CD14-positive monocyte (primary cell): ENCODE measurements at places on chromosomes 7 and 10. TPM values are rescaled to one million over a fixed set of nuclear protein-coding genes. Genes with fewer than 3 reads are reported as not detected.

DNA sequence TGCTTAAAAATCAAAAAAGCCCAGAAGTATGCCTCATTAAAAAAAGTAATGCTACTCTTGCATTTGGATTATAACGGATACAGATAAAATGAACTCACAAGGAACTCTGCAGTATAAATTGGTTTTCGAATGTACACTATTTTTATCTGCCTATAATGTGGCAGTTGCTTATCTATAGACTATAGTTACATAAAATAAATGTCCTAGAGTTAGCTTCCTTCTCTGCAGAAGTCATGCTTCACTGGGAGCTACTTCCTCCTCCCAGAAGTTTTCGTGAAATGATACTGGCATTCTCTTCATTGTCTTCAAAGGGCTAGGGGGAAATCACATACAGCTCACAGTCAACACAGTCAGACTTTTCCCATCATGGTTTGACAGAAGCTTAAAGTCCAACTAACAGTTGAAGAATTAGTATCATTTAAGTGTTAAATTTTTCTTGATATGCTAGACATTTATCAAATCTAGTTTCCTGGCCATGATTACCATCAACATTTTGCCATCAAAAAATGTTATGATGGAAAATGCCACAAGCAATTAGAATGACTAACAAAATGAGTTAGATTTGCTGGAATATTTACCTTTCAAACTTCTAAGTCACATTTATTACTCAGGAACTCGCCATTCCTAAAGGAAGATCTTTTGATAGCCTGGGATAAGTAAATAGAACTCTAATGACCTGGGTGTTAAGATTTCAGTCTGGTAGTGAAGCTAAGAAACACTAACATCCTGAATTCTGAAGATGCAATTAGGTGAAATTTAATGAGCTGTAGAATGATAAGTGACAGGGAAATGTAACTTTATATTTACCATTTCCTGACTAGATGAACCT lies 87.3 kb upstream of the TRIL start:
- no peak overlapping the region for H3K4me3 ChIP-seq
- H3K27me3 ChIP-seq = no peaks in the 10 kb centered on the region
- no peaks in the 10 kb centered on the region for H3K4me1 ChIP-seq
- no peak for DNase-seq
- H3K36me3 ChIP-seq = no peaks in the 10 kb centered on the region
- H3K27ac ChIP-seq = no peak overlapping the region

GRCh38 chr7:139457153-139457946 lies 26.1 kb downstream of the KLRG2 start:
- H3K36me3 ChIP-seq = no peaks in the 10 kb centered on the region
- no peak overlapping the region for H3K4me3 ChIP-seq
- no peaks in the 10 kb centered on the region for H3K27me3 ChIP-seq

- no peak overlapping the region for H3K27ac ChIP-seq
- H3K27me3 ChIP-seq = no peaks in the 10 kb centered on the region
- DNase-seq = no peak
- H3K36me3 ChIP-seq = no peaks in the 10 kb centered on the region
Measured at GRCh38 chr7:4650433-4651047, 31.6 kb upstream of the FOXK1 start.

- H3K27ac ChIP-seq = no peak overlapping the region
- H3K27me3 ChIP-seq = no peaks in the 10 kb centered on the region
- H3K4me1 ChIP-seq = no peaks in the 10 kb centered on the region
- peaks cover 6% of the 10 kb centered on the region for H3K36me3 ChIP-seq
Measured at GRCh38 chr7:2421943-2422310, 18.5 kb downstream of the CHST12 start.

GRCh38 chr7:106752367-106752766 lies 91.4 kb upstream of the CCDC71L start:
- DNase-seq = no peak
- no peak overlapping the region for H3K4me3 ChIP-seq
- H3K27me3 ChIP-seq = no peaks in the 10 kb centered on the region
- no peak overlapping the region for H3K27ac ChIP-seq
- peaks cover 3% of the 10 kb centered on the region for H3K4me1 ChIP-seq
- no peaks in the 10 kb centered on the region for H3K36me3 ChIP-seq

DNA sequence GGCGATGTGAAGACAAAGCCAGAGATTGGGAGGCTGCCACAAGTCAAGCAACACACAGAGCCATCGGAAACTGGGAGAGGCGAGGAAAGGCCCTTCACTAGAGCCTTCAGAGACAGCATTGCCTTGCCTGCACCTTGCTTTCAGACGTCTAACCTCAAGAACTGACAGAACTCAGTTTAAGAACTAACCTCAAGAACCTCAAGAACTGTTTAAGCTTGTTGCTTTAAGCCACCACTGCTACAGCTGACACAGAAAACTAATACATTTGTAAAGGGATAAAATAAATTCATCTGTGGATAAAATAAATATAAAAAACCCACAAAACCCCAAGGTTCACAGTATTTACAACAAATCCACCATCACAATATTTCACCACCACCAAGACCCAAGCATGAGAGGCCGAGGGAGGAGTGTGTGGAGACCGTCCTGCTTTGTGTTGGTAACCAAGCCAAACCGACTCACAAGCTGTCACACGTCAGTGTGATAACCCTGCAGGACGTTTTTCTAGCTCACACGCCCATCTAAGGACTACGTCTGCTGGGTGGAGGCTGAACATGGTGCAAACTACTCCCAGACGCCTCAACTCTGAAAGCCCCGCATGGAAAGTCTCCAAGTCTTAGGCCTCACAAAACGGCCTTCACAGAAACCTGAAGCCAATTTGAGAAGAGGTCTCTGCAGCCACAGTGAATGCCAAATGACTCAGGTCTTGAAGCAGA lies 116.8 kb downstream of the ABLIM1 start:
- H3K4me1 ChIP-seq = peaks cover 2% of the 10 kb centered on the region
- H3K36me3 ChIP-seq = no peaks in the 10 kb centered on the region
- no peak overlapping the region for H3K4me3 ChIP-seq
- no peaks in the 10 kb centered on the region for H3K27me3 ChIP-seq
- no peak for DNase-seq

DNA sequence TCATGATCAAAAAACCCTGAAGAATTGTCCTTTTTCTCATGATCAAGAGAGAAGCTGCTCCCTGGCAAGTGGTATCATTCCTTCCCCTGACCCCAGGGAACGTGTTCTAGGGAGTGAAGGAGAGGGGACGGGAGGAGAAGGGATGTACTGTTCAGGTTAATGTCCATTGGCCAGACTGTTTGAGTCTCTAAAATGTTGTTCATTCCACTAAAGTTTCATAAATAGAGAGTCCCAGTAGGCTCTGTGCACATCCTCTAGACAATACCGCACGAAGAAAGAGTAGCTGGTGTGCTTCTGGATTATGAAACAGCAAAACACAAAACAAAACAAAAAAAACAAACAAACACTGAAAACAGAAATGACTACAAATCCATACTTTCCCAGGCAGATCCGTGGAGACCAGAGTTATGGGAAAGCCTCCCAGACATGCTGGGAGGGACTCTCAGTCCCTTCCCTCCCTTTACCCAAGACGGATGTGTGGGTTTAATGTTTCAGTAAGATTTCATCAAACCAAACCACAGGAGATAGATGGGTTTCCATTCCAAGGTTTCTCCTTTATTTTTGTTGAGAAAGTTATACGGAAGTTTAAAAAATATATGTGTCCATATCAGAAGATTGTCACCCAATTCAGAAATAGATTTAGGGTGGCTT lies 66.5 kb upstream of the TNS3 start:
- H3K27me3 ChIP-seq = no peaks in the 10 kb centered on the region
- peaks cover 29% of the 10 kb centered on the region for H3K4me1 ChIP-seq
- no peaks in the 10 kb centered on the region for H3K36me3 ChIP-seq
- no peak for DNase-seq

DNA sequence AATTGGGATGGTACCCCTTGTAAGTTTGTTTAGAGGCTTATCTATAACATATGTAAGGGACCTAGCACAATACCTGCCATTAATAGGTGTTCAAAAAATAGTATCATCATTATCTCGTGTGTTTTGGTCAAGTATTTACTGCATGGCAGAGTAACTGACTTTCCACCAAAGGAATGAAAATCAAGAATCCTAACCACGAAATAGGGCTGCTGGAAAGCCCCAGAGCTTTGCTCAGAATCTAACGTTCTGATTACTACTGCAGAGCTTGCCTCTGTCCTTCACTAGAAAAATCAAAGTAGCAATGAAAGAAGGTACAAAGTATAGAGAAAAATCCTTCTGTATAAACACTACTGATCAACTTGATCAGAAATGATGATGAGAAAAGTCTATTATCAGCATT lies 34.9 kb downstream of the DCLRE1C start:
- H3K27me3 ChIP-seq = no peaks in the 10 kb centered on the region
- no peak overlapping the region for H3K4me3 ChIP-seq
- peaks cover 100% of the 10 kb centered on the region for H3K36me3 ChIP-seq
- H3K27ac ChIP-seq = no peak overlapping the region
- no peaks in the 10 kb centered on the region for H3K4me1 ChIP-seq

DNA sequence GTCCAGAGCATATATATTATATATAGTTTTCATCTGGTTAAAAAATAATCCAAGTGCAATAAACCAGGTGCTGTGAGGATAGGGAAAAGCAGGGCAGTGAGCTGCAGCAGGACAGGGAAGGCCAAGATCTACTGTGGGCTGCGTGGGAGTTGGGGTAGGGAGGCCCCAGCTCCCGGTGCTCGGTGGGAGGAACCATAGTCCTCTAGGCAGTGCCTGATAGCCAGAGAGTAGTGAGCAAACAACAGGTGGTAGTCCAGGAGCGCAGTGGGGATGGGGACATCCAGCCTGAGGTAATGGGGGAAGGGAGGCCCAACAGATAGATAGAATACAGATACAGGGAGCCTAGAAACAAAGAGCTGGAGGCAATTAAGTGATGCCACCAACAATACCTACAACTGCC lies 4.1 kb upstream of the BMPR1A start:
- H3K4me1 ChIP-seq = peaks cover 11% of the 10 kb centered on the region
- peaks cover 23% of the 10 kb centered on the region for H3K27me3 ChIP-seq
- no peak overlapping the region for H3K27ac ChIP-seq

- H3K36me3 ChIP-seq = no peaks in the 10 kb centered on the region
- peaks cover 7% of the 10 kb centered on the region for H3K4me1 ChIP-seq
- no peak overlapping the region for H3K27ac ChIP-seq
- peak; percentile 39 for DNase-seq
- H3K27me3 ChIP-seq = peaks cover 27% of the 10 kb centered on the region
Measured at GRCh38 chr7:26078437-26079336, 73.3 kb upstream of the NFE2L3 start.

GRCh38 chr10:132645630-132646442 lies 108.2 kb downstream of the INPP5A start:
- H3K36me3 ChIP-seq = peaks cover 46% of the 10 kb centered on the region
- no peak overlapping the region for H3K27ac ChIP-seq
- DNase-seq = no peak
- no peak overlapping the region for H3K4me3 ChIP-seq
- no peaks in the 10 kb centered on the region for H3K4me1 ChIP-seq

DNA sequence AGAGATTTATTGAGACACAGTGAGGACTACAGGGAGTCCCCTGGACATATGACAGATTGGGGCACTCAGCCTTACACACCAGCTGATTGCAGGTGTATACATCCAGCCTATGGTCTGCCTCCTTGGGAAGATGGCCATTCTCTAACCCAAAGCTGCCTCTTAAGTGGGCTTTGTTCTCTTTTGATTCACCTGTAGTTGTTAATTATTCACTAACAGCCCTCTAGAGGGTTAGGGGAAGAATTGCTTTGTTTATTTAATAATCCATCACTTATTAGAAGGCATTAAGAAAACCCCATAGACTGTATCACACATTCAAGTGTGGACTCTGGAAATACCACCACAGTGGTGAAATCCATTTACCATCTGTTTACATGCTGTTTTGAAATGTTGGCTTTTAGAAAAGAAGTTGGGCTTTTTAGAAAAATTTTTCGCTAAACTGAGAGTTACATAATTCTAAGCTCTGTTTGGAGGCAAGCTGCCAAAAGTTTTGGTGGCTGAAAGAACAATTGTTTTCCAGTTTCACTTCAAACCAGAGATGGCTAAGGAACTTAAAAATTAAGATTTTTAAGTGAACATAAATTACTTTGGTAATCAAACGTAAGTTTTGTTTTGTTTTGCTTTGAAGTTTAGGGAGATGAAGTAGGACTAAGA lies 379.1 kb downstream of the ADRA2A start:
- no peak overlapping the region for H3K4me3 ChIP-seq
- H3K27me3 ChIP-seq = no peaks in the 10 kb centered on the region
- H3K4me1 ChIP-seq = no peaks in the 10 kb centered on the region
- H3K36me3 ChIP-seq = no peaks in the 10 kb centered on the region

GRCh38 chr10:100000109-100000644 lies 9.6 kb downstream of the DNMBP start:
- H3K27ac ChIP-seq = no peak overlapping the region
- no peak for DNase-seq
- H3K36me3 ChIP-seq = peaks cover 5% of the 10 kb centered on the region

DNA sequence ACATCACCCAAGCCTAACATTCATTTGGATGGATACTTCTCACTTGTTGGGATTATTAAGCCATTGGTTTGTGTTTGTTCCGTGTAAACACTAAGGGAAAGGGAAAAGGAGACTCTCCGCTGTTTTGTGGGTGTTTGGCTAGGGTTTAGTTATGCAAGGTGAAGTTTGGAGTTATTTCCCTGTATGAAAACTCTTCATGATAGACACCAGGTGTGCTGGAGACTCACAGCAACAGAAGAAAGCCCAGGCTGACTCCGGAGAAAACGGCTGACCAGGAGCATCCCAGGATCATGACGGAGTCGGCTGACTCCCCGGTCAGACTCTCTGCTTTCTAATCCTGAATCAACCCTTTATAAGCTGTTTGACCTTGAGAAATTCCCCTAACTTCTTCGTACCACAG lies 94.1 kb upstream of the KLF6 start:
- DNase-seq = no peak
- no peak overlapping the region for H3K27ac ChIP-seq
- no peak overlapping the region for H3K4me3 ChIP-seq
- H3K4me1 ChIP-seq = peaks cover 41% of the 10 kb centered on the region
- H3K27me3 ChIP-seq = no peaks in the 10 kb centered on the region

- no peaks in the 10 kb centered on the region for H3K36me3 ChIP-seq
- no peaks in the 10 kb centered on the region for H3K27me3 ChIP-seq
- no peak for DNase-seq
- H3K4me3 ChIP-seq = no peak overlapping the region
Measured at GRCh38 chr10:117587036-117587435, 44.5 kb downstream of the EMX2 start.

GRCh38 chr7:21430575-21430954 lies 2.7 kb downstream of the SP4 start:
- no peaks in the 10 kb centered on the region for H3K36me3 ChIP-seq
- no peak overlapping the region for H3K27ac ChIP-seq
- H3K4me3 ChIP-seq = no peak overlapping the region
- H3K4me1 ChIP-seq = peaks cover 17% of the 10 kb centered on the region

DNA sequence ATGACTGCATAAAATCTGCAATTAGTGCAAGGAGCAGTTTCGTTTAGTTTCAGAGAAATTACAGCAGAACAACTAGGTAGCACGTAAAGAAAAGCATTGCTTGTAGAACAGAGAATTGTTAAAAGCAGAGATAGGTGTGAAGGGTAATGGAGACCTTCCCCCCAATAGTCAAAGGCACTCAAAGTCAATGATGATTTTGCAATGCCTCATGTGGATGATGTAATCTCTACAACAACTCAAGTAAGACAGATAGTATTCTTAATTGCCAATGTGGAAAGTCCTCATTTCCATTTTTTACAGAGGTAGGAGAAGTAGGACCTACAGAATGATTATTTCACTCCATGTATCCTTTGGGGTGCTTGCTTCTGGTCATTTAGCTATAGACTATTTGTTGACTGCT lies 94.3 kb upstream of the GNAI1 start:
- H3K27ac ChIP-seq = no peak overlapping the region
- DNase-seq = no peak
- no peaks in the 10 kb centered on the region for H3K36me3 ChIP-seq
- no peaks in the 10 kb centered on the region for H3K27me3 ChIP-seq
- no peaks in the 10 kb centered on the region for H3K4me1 ChIP-seq
- H3K4me3 ChIP-seq = no peak overlapping the region

GPR85 gene
- polyA plus RNA-seq = not detected

ITPRID1 gene
- not detected for polyA plus RNA-seq

CASP7 gene
- polyA plus RNA-seq = 7.1 and 9.9 TPM in 2 replicates

HSPB1 gene
- polyA plus RNA-seq = 8.3 TPM

WNT16 gene
- not detected for polyA plus RNA-seq

SPAM1 gene
- not detected for polyA plus RNA-seq

SH2D4B gene
- polyA plus RNA-seq = not detected

SVIL gene
- polyA plus RNA-seq = 9.8 and 14.3 TPM in 2 replicates
